HFFc6 (cell line): ENCODE measurements at places on chromosomes 4 and X. TPM values are rescaled to one million over a fixed set of nuclear protein-coding genes. Genes with fewer than 3 reads are reported as not detected.
A peak's percentile ranks its signal among the peaks of the same experiment; 100 is the strongest.

Gene SPACA5
- total RNA-seq, result not detected in 3 replicates

Gene MAGEE1
- 3.2 to 3.9 TPM (median 3.2 TPM) in 3 replicates for total RNA-seq

Gene NEXMIF
- total RNA-seq, result not detected in 3 replicates

Gene UGT2B10
- total RNA-seq, result not detected in 3 replicates

Gene CCSER1
- total RNA-seq, result not detected in 3 replicates

Gene RASGEF1B
- total RNA-seq, result not detected in 3 replicates

Gene C4orf54
- 0.02 TPM in 1 of 3 replicates, not detected in the others for total RNA-seq

Gene PWWP3B
- total RNA-seq, result not detected in 3 replicates

Gene SPATA18
- 4.7 to 13.7 TPM (median 10.2 TPM) in 3 replicates for total RNA-seq

Gene NLGN4X
- not detected in 3 replicates for total RNA-seq

DNA sequence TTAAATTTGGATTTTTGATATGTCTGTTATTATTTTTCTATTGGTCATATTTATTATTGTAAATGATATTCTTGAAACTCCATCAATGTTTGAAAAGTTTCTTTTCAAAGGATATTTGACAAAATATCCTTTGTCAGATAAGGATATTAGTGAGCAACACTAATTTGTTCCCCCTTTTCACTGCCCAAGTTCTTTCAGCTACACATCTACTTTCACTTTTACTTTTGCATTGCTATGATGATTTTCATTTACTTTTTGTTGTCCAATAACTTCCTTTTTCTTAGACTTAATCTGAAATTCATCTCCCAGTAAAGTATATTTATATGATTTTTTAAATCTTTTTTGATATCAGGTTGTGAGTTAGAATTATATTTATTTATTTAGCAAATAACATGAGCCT is 542.3 kb upstream of the ADGRL3 start:
- no peak for DNase-seq

DNA sequence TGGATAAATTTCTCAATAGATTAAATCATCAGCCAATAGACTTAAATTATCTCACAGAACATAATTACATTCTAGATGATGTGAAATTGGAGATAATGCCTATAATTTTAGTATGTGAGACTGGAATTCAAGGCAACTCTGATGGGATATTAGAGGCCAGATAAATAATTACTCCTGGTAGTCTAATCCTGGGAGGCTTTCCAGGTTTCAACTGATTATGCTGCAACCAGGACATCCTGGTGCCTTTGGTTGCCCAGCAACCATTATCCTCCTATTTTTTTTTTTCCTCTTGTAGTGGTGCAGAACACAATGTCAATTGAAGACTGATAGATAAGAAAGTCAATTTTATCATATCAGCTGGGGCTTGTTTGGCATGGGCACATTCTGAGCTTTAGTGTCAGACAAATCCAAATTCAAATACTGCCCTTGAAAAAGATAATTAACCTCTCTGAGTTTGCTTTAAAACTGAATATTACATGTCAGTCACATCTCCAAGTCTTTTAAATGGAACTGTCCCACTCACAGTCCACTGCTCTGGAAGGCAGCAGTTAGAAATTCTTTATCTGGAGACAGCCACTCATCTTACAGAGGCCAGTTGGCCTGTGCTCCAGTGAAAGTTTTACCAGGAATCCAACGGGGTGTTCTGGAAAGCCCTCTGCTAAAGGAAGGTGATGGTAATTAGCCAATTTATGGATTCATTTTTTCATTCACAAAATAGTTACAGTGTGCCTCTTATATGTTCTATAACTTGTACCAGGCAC is 95.3 kb upstream of the GUCY1A1 start:
- no peak for DNase-seq

- DNase-seq, result no peak
Measured at GRCh38 chrX:108732630-108733321, 3.6 kb downstream of the IRS4 start.

DNA sequence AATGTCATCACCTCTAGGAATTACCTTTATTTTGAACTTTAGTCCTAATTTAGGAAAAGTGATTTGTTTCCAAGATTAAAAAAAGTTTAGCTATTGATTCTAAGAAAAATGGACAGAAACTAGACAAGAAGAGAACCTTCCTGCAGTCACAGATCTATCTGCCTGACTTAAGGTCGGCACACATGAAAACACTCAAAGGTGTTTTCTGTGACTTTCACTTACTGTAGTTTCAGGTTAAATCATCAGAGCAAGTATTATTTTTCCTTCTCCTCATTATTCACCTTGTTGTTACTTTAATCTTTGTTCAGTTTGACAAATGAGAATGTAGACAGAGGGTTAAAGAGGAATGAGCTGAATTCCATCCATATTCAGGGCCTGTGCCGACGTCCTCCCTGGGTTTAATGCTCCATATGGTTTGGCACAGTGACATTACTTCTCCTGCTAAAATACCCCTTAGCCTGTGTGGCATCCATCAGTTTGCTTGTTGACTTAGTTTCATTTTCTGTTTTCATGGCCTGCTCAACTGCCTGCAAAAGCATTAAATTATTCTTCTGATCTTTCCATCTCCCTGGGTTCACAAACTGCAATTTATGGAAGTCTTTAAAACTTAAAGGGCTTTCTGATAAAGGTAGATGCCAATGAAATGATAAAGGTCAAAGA is 352.7 kb downstream of the NKX6-1 start:
- DNase-seq, result no peak

- DNase-seq, result no peak
Measured at GRCh38 chrX:79035421-79035820, 90.2 kb downstream of the P2RY10 start.

DNA sequence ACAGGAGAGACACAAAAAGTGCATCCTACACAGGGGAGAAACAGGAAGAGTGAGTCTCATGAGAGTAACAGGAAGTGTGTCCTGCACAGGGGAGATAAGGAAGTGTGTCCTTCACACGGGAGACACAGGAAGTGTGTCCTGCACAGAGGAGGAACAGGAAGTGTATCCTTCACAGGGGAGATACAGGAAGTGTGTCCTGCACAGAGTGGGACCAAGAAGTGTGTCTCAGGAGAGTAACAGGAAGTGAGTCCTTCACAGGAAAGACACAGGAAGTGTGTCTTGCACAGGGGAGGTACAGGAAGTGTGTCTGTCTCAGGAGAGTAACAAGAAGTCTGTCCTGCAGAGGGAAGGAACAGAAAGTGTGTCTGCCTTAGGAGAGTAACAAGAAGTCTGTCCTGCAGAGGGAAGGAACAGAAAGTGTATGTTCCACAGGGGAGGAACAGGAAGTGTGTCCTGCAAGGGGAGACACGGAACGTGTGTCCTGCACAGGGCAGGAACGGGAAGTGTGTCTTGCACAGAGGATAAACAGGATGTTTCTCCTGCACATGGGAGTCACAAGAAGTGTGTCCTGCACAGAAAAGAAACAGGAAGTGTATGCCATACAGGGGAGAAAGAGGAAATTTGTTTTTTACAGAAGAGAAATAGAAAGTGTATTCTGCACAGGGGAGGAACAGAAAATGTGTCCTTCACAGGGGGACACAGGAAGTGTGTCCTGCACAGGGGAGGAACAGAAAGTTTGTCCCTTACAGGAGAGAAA is 102.0 kb downstream of the ARSF start:
- no peak for DNase-seq

DNA sequence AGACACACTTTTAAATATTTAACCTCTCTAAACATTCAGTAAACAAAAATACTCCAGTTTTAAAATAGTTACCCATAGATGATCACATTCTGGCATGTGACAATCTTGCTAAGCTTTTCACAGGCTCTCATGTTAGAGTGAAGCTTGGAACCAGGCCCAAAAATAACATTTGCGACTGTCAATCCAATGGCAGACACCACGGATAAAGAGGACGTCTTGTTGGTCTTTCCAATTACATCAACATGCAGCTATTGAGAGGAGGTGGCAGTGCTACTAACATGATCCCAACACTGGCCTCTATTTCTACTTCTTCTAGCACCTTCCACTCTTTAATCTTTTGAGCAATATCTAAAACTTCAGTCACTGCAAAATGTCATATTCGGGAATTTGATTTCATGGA is 970.8 kb upstream of the TENM3 start:
- no peak for DNase-seq

GRCh38 chrX:78106651-78106986 is 2.6 kb downstream of the PGK1 start:
- no peak for DNase-seq

DNA sequence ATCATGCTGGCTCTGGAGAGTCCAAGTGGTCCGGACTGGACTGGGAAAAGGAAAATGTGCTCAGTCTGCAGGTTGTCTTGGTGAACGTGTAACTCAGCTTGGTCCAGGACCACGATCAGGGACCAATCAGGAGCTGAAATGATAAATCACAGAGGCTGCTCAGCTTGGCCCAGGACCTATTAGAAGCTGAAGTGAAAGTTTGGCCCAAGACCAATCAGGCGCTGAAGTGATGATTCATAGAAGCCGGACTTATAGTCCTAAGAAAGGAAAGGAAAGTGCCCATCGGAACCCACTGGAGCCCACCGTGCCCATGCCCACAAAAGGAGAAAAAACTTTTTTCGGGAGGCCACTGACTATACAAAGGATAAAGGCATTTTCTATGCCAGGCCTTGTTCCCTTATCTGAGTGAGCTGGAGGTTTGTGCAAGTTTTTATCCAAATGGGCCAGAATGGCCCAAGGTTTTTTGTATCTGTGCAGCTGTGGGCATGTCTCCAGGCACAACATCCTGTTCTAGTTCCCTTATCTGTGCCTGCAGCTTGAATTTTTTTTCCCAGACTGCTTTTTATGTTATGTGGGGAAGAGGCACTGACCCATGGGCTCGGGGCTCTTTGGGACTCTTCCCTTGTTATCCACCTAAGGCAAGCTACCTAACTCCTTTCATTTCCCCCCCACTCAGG is 194.4 kb downstream of the FAM133A start:
- DNase-seq, result no peak

- no peak for DNase-seq
Measured at GRCh38 chr4:120549011-120549570, 373.4 kb downstream of the PRDM5 start.

DNA sequence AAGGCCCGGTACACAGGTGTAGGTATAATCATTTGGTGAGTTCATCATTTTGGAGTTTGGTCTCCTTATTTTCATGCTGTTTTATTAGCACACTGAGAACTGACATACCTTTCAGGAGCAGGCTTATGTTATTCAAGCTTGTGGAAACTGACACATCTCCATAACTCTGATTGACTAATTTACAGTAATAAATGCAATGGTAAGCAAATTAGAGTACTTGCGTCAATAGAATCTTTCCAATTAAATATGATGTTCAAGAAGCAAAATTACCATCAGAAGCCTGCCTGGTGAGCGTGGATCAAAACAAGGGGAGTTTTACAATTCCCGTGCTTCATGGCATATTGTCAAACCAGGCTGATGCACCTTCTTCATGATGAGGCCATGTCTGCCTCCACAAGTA is 210.7 kb upstream of the GPRIN3 start:
- no peak for DNase-seq

- peak; percentile 70 for DNase-seq
Measured at GRCh38 chrX:110418316-110419235, 59.9 kb downstream of the RTL9 start.

GRCh38 chr4:85707611-85708010 is 232.7 kb downstream of the ARHGAP24 start:
- DNase-seq, result no peak

GRCh38 chr4:184899261-184900134 is 73.7 kb upstream of the ACSL1 start:
- peak; percentile 45 for DNase-seq

- no peak for DNase-seq
Measured at GRCh38 chr4:2768124-2768523, 12.0 kb upstream of the TNIP2 start.

- no peak for DNase-seq
Measured at GRCh38 chrX:154472685-154473632, 6.1 kb downstream of the LAGE3 start.

- DNase-seq, result peak; percentile 36
Measured at GRCh38 chr4:188971125-188971524, 831.9 kb downstream of the TRIML1 start.

DNA sequence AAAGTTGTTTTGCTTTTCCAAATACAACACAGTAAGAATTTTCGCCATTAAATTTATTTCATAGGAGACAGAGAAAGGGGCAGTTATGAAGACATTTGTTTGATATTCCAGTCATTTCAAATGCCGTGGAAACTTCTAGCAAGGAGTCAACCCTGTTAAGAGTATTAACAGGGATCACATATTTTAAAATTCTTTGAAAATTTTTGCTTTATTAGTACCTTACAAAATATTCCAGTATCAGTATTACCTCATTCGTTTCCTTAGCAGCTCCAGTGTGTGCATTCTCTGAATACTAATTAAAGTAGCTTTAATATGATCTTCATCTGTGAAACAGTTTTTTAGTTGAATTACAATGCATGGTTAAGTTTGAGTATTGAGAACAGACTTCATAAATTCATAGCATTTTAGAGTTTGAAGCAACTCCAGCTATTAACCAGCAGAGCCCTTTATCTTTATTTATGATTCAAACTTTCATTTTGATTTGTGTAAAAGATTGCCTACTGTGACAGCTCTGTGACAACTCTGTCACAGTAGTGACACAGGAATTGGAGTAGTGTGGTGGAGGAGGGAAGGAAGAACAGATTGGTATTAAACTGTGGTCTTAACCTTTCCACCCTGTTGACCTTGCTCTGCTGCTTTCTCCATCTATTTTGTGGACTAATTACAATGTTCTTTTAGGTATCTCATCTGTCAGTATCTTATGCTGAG is 86.3 kb downstream of the PDLIM5 start:
- DNase-seq, result no peak

GRCh38 chr4:181834071-181834470 is 409.1 kb upstream of the TENM3 start:
- no peak for DNase-seq

GRCh38 chr4:70868778-70869177 is 29.1 kb upstream of the GRSF1 start:
- DNase-seq, result no peak

DNA sequence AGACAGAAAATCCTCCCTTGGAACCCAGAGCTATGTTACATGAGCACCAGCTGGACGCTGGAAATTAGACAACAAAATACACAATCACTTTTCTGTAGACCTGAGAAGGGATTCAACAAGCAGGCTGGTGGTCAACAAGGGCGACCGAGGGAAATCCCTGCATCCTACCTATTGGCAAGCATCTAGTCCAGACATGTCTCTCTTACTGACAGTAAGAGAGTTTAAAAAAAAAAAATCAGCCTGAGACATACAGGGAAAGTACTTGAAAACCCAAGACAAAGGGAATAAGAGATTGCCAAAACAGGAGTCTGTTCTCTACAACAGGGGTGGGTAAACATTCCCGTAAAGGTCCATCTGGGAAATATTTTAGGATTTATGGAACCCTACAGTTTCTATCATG is 108.0 kb downstream of the KDR start:
- DNase-seq, result no peak
